Endothelial cell of umbilical vein (primary cell): ENCODE measurements at places on chromosomes 1 and 21. TPM values are rescaled to one million over a fixed set of nuclear protein-coding genes. Genes with fewer than 3 reads are reported as not detected.

PROK1 gene
- not detected in 2 replicates for polyA plus RNA-seq

DDAH1 gene
- polyA plus RNA-seq: 37.4 and 44.0 TPM in 2 replicates

CAMK1G gene
- not detected in 2 replicates for polyA plus RNA-seq

- H3K36me3 ChIP-seq: no peaks in the 10 kb centered on the region
- no peaks in the 10 kb centered on the region for H3K27me3 ChIP-seq
Measured at GRCh38 chr1:33758698-33759097, 105.2 kb upstream of the HMGB4 start.

DNA sequence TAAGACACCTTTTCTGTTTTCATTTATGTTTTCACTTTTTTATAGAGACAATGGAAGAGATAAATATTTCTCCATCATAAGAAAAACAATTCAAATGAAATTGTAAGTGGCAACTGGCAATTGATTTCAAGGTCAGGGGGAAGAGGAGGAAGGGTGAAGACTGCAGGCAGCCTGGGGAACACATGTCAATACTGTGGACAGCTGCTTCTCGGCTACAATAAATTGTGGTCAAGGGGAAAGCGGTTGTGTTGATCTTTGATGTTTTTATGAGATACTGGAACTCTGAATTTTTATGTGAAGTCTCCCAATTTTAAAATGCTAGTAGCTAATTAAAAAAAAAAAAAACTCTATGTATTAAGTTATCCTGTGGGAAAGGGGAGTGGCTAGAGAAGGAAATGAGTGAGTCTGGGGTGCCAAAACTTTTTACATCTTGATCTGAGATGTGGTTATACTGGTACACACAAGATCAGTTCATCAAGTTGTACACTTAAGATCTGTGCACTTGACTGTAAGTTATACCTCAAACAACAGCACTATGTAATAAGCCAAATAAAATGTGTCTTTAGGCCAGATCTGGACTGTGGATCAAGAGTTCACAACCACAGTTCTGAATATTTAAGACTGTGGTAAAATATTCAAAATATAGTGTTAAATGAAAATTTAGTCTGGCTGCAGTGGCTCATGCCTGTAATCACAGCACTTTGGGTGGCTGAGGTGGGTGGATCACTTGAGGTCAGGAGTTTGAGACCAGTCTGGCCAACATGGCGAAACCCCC lies 18.0 kb downstream of the SSX2IP start:
- no peaks in the 10 kb centered on the region for H3K27me3 ChIP-seq
- H3K27ac ChIP-seq: no peak overlapping the region
- H3K4me3 ChIP-seq: no peak overlapping the region
- no peaks in the 10 kb centered on the region for H3K36me3 ChIP-seq
- no peak for DNase-seq
- no peaks in the 10 kb centered on the region for H3K4me1 ChIP-seq

DNA sequence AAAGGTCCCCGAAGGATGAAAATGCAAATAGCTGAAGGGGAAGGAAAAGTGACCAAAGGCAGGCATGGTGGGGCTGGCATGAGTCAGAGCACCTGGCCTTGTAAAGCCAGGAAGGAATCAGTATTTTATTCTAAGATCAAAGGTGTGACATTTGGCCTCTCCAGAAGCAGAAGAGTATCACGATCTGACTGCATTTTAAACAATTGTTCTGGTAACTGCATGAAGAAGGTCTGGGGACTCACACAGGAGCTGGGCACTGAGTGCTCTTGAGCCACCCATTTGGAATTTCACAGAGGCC lies 23.2 kb downstream of the MAB21L3 start:
- H3K4me1 ChIP-seq: peaks cover 2% of the 10 kb centered on the region
- no peak overlapping the region for H3K4me3 ChIP-seq
- H3K36me3 ChIP-seq: no peaks in the 10 kb centered on the region
- no peak overlapping the region for H3K27ac ChIP-seq
- peaks cover 4% of the 10 kb centered on the region for H3K27me3 ChIP-seq

IGSF3 gene
- polyA plus RNA-seq: 0.63 and 0.64 TPM in 2 replicates

KRTAP19-1 gene
- not detected in 2 replicates for polyA plus RNA-seq

GRCh38 chr1:210236386-210236839 lies 3.8 kb downstream of the SERTAD4 start:
- H3K4me3 ChIP-seq: no peak overlapping the region
- no peaks in the 10 kb centered on the region for H3K36me3 ChIP-seq
- no peak for DNase-seq

GRCh38 chr1:43329995-43330751 lies 7.4 kb upstream of the MPL start:
- no peak overlapping the region for H3K4me3 ChIP-seq
- no peak overlapping the region for H3K27ac ChIP-seq
- peaks cover 10% of the 10 kb centered on the region for H3K4me1 ChIP-seq

DNA sequence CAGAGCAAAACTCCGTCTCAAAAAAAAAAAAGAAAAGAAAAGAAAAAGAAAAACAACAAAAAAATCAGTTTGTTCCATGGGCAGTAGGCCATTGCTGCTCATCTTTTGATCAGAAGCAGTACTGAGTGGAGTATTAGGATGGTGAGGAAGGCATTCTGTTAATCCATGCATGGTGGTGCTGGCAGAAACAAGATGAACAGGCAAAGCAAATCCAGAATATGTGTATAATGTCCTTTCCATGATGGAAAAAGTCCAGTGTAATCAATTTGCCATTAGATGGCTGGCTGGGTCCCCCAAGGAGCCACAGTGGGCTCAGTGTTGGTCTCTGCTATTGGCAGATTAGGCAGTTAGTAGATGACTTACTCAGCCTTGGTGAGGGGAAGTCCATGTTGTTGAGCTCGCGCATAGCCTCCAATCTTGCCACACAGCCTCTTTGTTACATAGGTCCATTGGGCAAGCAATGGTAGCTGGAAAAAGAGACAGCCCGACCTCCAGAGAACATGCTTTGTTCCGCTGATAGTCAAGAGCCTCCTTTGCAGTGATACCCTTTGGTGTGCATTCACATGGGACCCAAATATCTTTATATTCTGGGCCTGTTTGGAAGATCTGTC lies 23.3 kb downstream of the H3-3A start:
- DNase-seq: no peak
- no peak overlapping the region for H3K4me3 ChIP-seq
- peaks cover 3% of the 10 kb centered on the region for H3K27me3 ChIP-seq
- H3K27ac ChIP-seq: no peak overlapping the region
- H3K4me1 ChIP-seq: peaks cover 5% of the 10 kb centered on the region

DNA sequence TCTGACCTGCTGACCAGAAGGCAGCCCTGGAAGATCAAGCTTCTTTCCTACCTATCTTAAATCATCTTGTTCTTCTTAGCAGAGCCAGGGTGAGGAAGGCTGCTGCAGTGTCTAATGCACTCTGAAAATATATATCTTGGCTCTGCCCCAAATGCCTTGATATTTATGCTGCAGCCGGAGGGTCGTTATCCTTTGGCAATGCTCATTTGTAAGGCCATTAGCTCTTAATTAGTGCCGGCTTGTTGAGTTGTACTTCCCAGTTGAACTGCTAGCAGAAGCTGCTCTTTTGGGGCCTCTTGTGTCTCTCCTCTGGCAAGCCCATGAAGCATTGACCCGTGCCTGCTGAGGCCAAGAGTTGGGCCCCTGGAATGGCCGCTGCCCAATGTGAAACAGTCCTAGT lies 4.2 kb upstream of the GNL2 start:
- H3K4me1 ChIP-seq: peaks cover 3% of the 10 kb centered on the region
- H3K4me3 ChIP-seq: no peak overlapping the region
- H3K36me3 ChIP-seq: no peaks in the 10 kb centered on the region
- no peak for DNase-seq
- no peak overlapping the region for H3K27ac ChIP-seq
- peaks cover 4% of the 10 kb centered on the region for H3K27me3 ChIP-seq

- no peak overlapping the region for H3K27ac ChIP-seq
- DNase-seq: no peak
- no peak overlapping the region for H3K4me3 ChIP-seq
- H3K27me3 ChIP-seq: no peaks in the 10 kb centered on the region
Measured at GRCh38 chr21:18424276-18424675, 20.7 kb upstream of the TMPRSS15 start.

NPR1 gene
- 13.3 and 13.8 TPM in 2 replicates for polyA plus RNA-seq

DNA sequence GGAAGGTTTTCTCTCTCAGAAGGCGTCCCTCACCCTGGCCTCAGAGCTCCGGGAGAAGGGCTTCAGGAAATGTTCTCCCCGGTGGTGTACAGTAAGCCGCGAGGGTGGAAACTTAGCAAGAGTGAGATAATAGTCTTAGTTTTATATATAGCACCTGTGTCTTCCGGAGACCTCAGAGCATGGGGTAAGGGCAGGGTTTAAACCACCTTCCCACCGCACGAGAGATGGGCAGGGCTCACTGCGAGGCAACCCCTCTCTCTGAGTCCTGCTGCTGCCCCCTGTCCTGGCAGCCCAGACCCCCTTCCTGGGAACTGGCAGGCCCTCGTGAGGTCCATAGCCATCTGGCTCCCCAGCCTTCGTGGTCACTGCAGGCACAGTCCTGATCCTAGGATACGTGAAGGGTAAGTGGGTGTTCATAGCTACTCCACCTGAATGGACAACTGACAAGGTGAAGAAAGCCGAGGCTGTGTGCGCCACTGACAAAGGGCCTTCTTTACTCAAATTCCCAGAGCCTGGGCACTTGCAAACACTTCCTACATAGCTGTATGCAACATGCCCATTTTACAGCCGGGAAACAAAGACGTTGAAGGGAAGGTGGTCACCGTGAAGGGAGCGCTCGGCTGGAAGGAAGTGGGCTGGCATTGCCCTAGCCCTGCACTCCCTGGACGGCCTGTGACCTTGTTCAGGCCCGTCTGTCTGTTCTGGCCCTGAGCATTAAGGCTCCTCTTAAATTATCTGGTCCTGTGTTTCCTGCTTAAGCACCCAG lies 26.9 kb downstream of the ITPKB start:
- DNase-seq: no peak
- no peak overlapping the region for H3K27ac ChIP-seq
- H3K27me3 ChIP-seq: no peaks in the 10 kb centered on the region
- no peak overlapping the region for H3K4me3 ChIP-seq

DNA sequence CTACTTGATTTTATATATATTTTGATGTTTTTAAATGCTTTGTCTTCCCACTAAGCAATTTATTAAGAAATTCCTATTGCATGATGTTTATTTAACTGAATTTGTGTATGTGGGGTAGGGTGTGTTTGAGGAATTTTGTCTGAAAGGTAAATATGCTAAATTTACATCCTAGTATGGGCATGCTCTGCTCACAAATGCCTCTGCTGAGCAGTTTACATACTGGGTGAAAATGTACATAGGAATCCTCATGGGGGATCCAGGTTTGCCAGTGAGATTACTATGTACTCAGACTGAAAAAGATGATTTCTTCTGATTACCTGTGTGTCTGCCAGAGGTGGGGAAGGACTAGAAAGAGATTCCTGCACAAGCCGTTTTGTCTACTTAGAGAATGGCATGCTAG lies 126.6 kb downstream of the DISP1 start:
- H3K27me3 ChIP-seq: no peaks in the 10 kb centered on the region
- no peak for DNase-seq
- H3K4me3 ChIP-seq: no peak overlapping the region

GRCh38 chr1:221527886-221528624 lies 213.8 kb downstream of the DUSP10 start:
- DNase-seq: no peak
- no peaks in the 10 kb centered on the region for H3K4me1 ChIP-seq
- no peaks in the 10 kb centered on the region for H3K27me3 ChIP-seq
- no peak overlapping the region for H3K27ac ChIP-seq
- no peak overlapping the region for H3K4me3 ChIP-seq

GRCh38 chr21:40641042-40641441 lies 205.9 kb downstream of the DSCAM start:
- H3K4me3 ChIP-seq: no peak overlapping the region
- H3K27me3 ChIP-seq: no peaks in the 10 kb centered on the region
- no peaks in the 10 kb centered on the region for H3K4me1 ChIP-seq
- H3K36me3 ChIP-seq: no peaks in the 10 kb centered on the region

PTAFR gene
- polyA plus RNA-seq: 0.32 and 0.33 TPM in 2 replicates

ITLN2 gene
- 0.32 and 0.46 TPM in 2 replicates for polyA plus RNA-seq

OR2T29 gene
- polyA plus RNA-seq: not detected in 2 replicates

GRCh38 chr1:229229137-229229720 lies 41.7 kb upstream of the RAB4A start:
- peaks cover 14% of the 10 kb centered on the region for H3K27me3 ChIP-seq
- H3K36me3 ChIP-seq: no peaks in the 10 kb centered on the region
- H3K27ac ChIP-seq: no peak overlapping the region
- peaks cover 3% of the 10 kb centered on the region for H3K4me1 ChIP-seq
- H3K4me3 ChIP-seq: no peak overlapping the region
- no peak for DNase-seq

DNA sequence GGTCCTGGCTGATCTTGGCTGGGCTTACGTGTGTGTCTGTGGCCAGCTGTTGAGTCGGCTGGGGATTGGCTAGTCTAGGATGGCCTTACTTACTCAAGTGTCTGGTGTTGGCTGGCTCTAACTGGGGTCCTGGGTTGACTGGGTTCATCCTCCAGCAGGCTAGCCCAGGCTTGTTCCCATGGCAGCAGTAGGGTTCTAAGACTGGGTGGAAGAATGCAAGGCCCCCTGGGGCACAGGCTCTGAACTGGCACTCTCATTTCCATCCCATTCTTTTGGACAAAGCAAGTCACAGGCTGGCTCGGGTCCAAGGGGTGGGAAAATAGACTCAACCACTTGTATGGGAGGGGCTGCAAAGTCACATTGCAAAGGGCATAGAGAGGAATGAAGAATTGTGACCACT lies 7.9 kb upstream of the OPRD1 start:
- no peak overlapping the region for H3K4me3 ChIP-seq
- no peak overlapping the region for H3K27ac ChIP-seq
- no peak for DNase-seq
- H3K36me3 ChIP-seq: no peaks in the 10 kb centered on the region
- H3K27me3 ChIP-seq: peaks cover 5% of the 10 kb centered on the region

GRCh38 chr1:55447488-55447887 lies 232.3 kb upstream of the USP24 start:
- no peaks in the 10 kb centered on the region for H3K27me3 ChIP-seq
- no peak overlapping the region for H3K27ac ChIP-seq
- peak; percentile 22 for DNase-seq
- no peaks in the 10 kb centered on the region for H3K36me3 ChIP-seq
- H3K4me3 ChIP-seq: no peak overlapping the region

DNA sequence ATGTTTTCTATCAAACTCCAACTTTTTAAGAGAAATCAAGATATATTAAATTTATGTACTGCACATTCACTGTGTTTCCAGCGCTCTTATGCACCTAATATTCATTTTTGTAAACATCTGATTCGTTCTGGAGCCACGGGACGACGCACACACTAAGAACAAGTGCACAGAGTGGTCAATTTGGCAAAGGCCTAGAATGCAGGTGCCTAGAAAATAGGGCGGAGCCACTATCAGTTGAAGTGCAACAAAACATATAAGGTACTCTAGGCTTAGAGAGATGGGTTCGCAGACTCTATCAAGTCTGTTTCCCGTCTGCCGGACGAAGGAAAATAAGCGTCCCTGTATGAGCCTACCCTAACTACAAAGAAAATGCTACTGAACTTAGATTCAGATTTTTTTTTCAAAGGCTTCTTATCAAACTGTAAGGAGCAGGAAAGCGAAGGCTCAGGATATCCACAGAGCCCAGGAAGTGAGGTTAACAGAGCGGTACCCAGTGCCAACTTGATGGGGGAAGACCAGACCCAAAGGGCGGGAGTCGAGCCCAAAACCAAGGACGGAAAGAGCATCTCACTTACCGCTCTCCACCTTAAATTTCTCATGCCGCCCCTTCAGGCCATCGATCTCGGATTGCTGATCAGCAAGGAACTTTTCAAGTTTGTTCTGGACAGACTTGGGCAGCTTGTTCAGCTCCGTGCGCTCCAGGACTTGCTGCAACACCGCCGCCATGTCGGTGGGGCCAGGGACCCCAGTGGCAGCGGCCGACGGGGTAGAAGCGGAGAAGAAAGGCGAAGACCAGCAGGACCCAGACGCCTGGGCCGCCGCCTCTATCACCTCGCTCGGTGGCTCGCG lies 526 bp downstream of the TPR start:
- peak overlapping the region; percentile 63 for H3K27ac ChIP-seq
- DNase-seq: peak; percentile 63
- no peaks in the 10 kb centered on the region for H3K27me3 ChIP-seq
- H3K4me1 ChIP-seq: peaks cover 18% of the 10 kb centered on the region
